ENCODE measurements at places on chromosomes 12 and 14. TPM values are rescaled to one million over a fixed set of nuclear protein-coding genes. Genes with fewer than 3 reads are reported as not detected.

GRCh38 chr12:34404377-34405285, 382.3 kb downstream of the ALG10 start:
- H3K27me3 ChIP-seq = peaks cover 2% of the 10 kb centered on the region
- peaks cover 11% of the 10 kb centered on the region for H3K36me3 ChIP-seq
- H3K4me1 ChIP-seq = no peaks in the 10 kb centered on the region

DNA sequence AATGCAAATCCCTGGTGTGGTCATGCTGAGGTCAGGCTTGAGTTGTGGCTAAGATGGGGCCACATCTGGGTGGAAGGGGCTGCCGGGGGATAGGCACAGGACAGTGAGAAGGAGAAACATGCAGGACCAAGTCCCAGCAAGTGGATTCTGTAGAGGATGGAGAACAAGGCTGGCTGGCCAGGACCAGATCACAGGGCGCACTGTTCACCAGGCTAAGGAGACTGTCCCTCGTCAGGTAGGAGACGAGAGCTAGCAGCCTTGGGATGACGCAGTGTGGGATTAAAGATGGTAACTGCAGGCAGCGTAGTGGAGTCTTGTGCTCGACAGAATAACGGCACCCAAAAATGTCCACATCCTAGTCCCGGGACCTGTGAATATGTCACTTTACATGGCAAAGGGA, 336.1 kb downstream of the BCL11B start:
- no peaks in the 10 kb centered on the region for H3K4me1 ChIP-seq
- H3K4me3 ChIP-seq = no peak overlapping the region
- no peaks in the 10 kb centered on the region for H3K36me3 ChIP-seq
- no peak overlapping the region for H3K27ac ChIP-seq
- DNase-seq = no peak

- no peak for DNase-seq
- H3K4me3 ChIP-seq = no peak overlapping the region
- H3K36me3 ChIP-seq = no peaks in the 10 kb centered on the region
- H3K27me3 ChIP-seq = peaks cover 11% of the 10 kb centered on the region
- no peaks in the 10 kb centered on the region for H3K4me1 ChIP-seq
- no peak overlapping the region for H3K27ac ChIP-seq
Measured at GRCh38 chr12:69936766-69937165, 111.7 kb downstream of the MYRFL start.

- H3K27me3 ChIP-seq = peaks cover 17% of the 10 kb centered on the region
- no peak for DNase-seq
- H3K27ac ChIP-seq = no peak overlapping the region
Measured at GRCh38 chr14:76706811-76707210, 54.5 kb upstream of the VASH1 start.

- peaks cover under 1% of the 10 kb centered on the region for H3K4me1 ChIP-seq
- no peak overlapping the region for H3K27ac ChIP-seq
- H3K27me3 ChIP-seq = peaks cover 4% of the 10 kb centered on the region
- no peaks in the 10 kb centered on the region for H3K36me3 ChIP-seq
- no peak for DNase-seq
Measured at GRCh38 chr12:79069009-79069408, 204.4 kb downstream of the SYT1 start.

DNA sequence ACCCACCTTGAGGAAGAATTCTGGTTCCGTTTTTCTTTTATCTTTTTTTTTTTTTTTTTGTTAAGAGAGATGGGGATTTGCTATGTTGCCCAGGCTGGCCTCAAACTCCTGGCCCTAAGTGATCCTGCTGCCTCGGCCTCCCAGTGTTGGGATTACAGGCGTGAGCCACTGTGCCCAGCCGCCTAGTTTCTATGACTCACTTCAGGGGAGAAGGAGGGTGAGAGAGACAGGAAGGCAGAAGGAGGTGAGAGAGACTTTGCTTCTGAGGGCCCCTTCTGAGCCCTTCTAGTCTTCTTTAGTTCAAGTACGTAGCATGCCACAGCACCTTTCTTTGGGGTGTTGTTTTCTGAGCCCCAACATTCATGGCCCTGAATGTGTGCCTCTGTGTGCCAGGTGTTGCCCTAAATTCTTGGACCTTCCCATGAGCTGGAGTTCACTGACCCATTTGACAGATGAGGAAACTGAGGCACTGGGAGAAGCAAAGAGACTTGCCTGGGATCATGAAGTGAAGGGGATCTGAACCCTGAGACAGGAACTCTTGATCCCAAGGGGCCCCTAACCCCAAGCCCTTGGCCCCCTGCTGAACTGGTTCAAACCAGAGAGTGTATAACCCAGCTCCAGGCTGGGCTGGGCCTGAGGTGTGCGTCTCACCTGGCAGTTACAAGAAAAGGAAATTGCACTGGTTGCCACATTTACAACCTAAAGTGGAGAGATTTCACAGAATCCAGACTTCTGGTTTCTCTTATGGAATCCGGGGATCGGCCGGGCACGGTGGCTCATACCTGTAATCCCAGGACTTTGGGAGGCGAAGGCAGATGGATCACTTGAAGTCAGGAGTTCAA, 20.8 kb downstream of the SH2B3 start:
- peak overlapping the region; percentile 62 for H3K27ac ChIP-seq
- H3K4me3 ChIP-seq = no peak overlapping the region
- H3K36me3 ChIP-seq = peaks cover 12% of the 10 kb centered on the region
- peak; percentile 49 for DNase-seq
- H3K27me3 ChIP-seq = peaks cover 5% of the 10 kb centered on the region

GRCh38 chr12:93341409-93342049, 36.2 kb upstream of the NUDT4 start:
- H3K27me3 ChIP-seq = peaks cover 3% of the 10 kb centered on the region
- no peak overlapping the region for H3K27ac ChIP-seq
- no peaks in the 10 kb centered on the region for H3K36me3 ChIP-seq
- H3K4me3 ChIP-seq = no peak overlapping the region
- no peak for DNase-seq
- peaks cover 6% of the 10 kb centered on the region for H3K4me1 ChIP-seq

- H3K27me3 ChIP-seq = peaks cover 9% of the 10 kb centered on the region
- peaks cover 25% of the 10 kb centered on the region for H3K4me1 ChIP-seq
- no peak overlapping the region for H3K27ac ChIP-seq
- peaks cover 10% of the 10 kb centered on the region for H3K36me3 ChIP-seq
Measured at GRCh38 chr12:116314477-116314876, 37.0 kb upstream of the MED13L start.

DNA sequence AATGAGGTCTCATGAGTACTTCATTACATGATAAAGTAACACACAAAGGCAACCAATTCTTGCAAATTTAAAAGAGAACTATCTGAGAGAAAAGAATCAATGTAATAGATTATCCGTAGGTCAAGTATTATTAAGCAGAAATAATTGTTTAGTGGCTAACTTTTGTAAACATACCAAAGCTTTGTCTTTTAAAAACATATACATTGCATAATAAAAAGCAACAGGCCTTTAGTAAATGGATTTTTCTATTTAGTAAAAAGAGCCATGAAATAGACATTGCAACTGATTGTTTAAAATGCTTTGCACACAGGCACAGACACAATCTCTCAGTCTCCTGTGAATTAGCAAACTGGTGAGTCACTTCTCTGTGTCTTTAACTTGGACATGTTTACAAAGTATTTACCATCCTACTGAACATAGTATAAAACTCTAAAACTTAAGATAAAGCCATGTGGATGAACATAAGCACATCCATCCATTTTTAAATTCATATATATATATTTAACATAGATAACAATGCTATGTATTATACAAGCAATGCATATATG, 518.7 kb upstream of the MGAT4C start:
- no peaks in the 10 kb centered on the region for H3K4me1 ChIP-seq
- no peaks in the 10 kb centered on the region for H3K27me3 ChIP-seq
- no peaks in the 10 kb centered on the region for H3K36me3 ChIP-seq
- H3K4me3 ChIP-seq = no peak overlapping the region
- no peak overlapping the region for H3K27ac ChIP-seq

DNA sequence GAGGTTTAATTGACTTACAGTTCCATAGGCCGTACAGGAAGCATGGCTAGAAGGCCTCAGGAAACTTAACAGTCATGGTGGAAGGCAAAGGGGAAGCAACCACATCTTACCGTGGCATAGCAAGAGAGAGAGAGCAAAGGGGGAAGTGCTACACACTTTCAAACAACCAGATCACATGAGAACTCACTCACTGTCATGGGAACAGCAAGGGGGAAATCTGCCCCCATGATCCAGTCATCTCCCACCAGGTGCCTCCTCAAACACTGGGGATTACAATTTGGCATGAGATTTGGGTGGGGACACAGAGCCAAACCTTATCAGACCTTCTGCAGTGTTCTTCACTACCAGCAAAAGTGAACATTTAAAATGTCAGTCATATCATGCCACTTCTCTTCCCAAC, 58.9 kb downstream of the USP15 start:
- DNase-seq = no peak
- no peak overlapping the region for H3K4me3 ChIP-seq
- H3K4me1 ChIP-seq = no peaks in the 10 kb centered on the region
- H3K36me3 ChIP-seq = peaks cover 40% of the 10 kb centered on the region
- no peaks in the 10 kb centered on the region for H3K27me3 ChIP-seq

- H3K4me3 ChIP-seq = no peak overlapping the region
- H3K4me1 ChIP-seq = peaks cover 32% of the 10 kb centered on the region
- H3K27me3 ChIP-seq = no peaks in the 10 kb centered on the region
- H3K27ac ChIP-seq = no peak overlapping the region
- DNase-seq = no peak
Measured at GRCh38 chr14:89342049-89342448, 75.0 kb downstream of the FOXN3 start.

DNA sequence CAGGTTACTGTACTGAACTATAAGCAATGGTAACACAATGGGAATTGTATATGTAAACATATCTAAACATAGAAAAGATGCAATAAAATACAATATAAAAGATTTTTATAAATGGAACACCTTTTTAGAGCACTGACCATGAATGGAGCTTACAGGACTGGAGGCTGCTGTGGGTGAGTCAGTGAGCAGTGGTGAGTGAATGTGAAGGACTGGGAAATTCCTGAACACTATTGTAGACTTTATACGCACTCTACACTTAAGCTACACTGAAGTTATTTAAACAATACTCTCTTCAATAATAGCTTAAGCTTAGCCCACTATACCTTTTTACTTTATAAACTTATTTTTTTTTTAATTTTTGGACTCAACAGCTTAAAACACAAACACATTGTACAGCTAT, 313.5 kb downstream of the KCNC2 start:
- H3K27ac ChIP-seq = no peak overlapping the region
- DNase-seq = no peak
- H3K4me1 ChIP-seq = peaks cover 38% of the 10 kb centered on the region
- no peaks in the 10 kb centered on the region for H3K36me3 ChIP-seq
- H3K4me3 ChIP-seq = no peak overlapping the region
- no peaks in the 10 kb centered on the region for H3K27me3 ChIP-seq

GRCh38 chr12:110501399-110501751, 536 bp downstream of the VPS29 start:
- H3K36me3 ChIP-seq = peaks cover 19% of the 10 kb centered on the region
- DNase-seq = peak; percentile 66
- H3K27me3 ChIP-seq = peaks cover 4% of the 10 kb centered on the region
- peaks cover 35% of the 10 kb centered on the region for H3K4me1 ChIP-seq

DNA sequence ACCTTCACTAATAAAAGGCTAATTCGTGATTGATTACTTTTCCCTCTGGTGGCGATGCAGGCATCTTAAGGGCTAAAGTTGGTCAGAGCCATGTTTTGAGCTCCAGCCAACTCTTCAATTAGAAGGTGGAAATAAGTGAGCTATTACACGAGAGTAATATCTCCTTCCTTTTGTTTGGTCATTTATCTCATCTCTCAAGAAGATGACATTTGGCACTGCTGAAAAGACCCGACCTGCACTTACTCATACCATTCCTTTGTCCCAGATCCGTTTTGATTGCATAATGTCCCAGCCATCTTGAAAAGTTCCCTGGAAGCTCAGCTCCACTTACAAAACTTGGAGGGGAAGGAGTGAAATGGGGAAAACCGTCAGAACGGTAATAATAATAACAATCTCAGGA, 316.2 kb downstream of the VRK1 start:
- no peaks in the 10 kb centered on the region for H3K27me3 ChIP-seq
- no peaks in the 10 kb centered on the region for H3K36me3 ChIP-seq
- H3K4me1 ChIP-seq = peaks cover 29% of the 10 kb centered on the region
- H3K4me3 ChIP-seq = no peak overlapping the region
- no peak for DNase-seq

The HOXC9 gene
- total RNA-seq = 1.5 TPM

The GNPTAB gene
- total RNA-seq = 38.0 TPM

The FGD4 gene
- 1.9 TPM for total RNA-seq

The POTEG gene
- not detected for total RNA-seq

The KRT74 gene
- not detected for total RNA-seq

The LRRC10 gene
- not detected for total RNA-seq

The AICDA gene
- not detected for total RNA-seq

The TAS2R7 gene
- not detected for total RNA-seq

The DBX2 gene
- total RNA-seq = not detected
